Bronchial epithelial cell (primary cell): ENCODE measurements at places on chromosomes 5 and 9.
A peak's percentile ranks its signal among the peaks of the same experiment; 100 is the strongest.

DNA sequence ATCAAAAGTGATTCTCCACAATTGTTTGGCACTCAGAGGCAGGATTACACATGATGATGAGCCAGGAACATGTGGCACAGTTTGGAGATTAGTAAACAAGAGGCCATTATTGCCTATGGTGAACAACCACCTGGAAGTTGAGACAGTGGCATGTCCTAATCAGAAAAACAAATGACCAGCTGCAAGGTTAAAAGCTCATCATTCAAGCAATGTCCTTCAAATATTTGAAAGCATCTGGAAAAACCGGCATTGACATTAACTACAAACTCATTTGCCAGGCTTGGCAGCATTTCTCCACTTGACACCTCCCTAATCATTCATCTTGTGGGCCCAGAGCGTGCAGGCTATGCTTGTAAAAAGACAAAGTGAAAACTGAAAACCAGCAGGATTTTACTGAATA lies 80.6 kb upstream of the MEGF10 start:
- DNase-seq: peak; percentile 22

GRCh38 chr5:91494447-91494996 lies 111.4 kb upstream of the ARRDC3 start:
- DNase-seq: no peak

- DNase-seq: peak; percentile 23
These were observed at the start of gene GGTA1 for GRCh38 chr9:121499427-121500164. TSS of gene GGTA1 (minus strand) at chr9:121499844. CDS start at chr9:121467922, 31,922 bp downstream.

GRCh38 chr5:6493681-6494454 lies 45.2 kb downstream of the UBE2QL1 start:
- DNase-seq: no peak

- DNase-seq: no peak
These were observed 76.6 kb downstream of the FBXO4 start for GRCh38 chr5:42001673-42002072.

DNA sequence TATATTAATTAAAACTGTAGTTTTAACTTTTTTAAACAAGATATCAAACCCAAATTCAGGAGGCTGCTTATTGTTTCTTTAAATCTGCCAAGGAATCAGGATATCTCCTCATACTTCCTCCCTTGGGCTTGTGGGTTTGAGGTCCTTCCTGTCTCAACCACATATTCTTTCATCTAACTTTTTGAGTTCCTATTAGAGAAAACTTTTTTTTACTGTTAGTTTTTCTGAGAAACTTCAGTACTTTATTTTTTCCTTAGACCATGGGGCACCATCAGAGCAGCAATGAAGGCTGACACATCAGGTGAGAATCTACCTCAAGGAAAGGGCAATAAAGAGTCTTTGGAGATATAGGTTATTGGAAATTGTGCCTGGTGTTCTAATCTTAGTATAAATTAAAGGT lies 56.7 kb downstream of the TSSK1B start:
- no peak for DNase-seq

- no peak for DNase-seq
These were observed 498.8 kb downstream of the ARHGEF28 start for GRCh38 chr5:74124826-74125225.
